ENCODE measurements at places on chromosomes 7 and 10.

DNA sequence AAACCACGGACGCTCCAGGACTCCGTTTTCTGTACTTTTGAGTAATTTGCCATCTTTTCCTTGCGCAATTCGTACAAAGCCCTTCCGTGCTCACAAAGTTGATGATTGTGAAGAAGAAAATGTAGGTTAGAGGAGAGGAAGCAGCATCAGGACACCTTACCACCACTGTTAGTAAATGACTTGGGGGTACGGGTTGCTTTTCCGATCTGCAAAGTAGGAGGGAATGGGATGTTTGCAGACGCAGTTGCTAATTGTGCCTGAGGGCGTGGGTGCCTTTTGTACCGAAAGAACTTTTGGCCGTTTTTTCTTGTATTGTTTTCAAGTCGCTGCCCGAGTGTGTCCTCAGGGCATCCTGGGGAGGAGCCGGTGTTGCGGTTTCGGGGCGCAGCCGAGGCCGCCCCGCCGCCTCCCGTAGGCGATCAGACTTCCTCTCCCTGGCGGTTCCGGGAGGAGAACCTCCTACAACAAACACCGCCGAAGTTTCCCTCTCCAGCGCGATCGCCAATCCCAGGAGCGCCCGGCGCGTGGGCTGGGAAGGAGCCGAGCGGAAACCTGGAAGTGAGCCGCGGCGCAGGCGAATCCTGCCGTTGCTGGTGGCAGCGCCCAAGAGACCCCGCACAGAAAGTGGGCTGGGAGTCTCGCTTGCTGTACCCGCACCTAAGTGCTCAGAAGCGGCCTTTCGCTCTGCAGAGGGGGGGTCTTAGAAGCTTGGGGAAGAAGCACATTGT lies 1.0 kb downstream of the PRR15 start:
- DNase-seq, result no peak

GRCh38 chr10:3467052-3467951 lies 294.7 kb upstream of the PITRM1 start:
- DNase-seq, result no peak

GRCh38 chr7:150993511-150993910 lies 2.7 kb downstream of the NOS3 start:
- no peak for DNase-seq

GRCh38 chr7:70017357-70017756 lies 419.1 kb downstream of the AUTS2 start:
- DNase-seq, result no peak

- no peak for DNase-seq
Observed at GRCh38 chr10:31011665-31012022, 20.0 kb downstream of the ZNF438 start.

DNA sequence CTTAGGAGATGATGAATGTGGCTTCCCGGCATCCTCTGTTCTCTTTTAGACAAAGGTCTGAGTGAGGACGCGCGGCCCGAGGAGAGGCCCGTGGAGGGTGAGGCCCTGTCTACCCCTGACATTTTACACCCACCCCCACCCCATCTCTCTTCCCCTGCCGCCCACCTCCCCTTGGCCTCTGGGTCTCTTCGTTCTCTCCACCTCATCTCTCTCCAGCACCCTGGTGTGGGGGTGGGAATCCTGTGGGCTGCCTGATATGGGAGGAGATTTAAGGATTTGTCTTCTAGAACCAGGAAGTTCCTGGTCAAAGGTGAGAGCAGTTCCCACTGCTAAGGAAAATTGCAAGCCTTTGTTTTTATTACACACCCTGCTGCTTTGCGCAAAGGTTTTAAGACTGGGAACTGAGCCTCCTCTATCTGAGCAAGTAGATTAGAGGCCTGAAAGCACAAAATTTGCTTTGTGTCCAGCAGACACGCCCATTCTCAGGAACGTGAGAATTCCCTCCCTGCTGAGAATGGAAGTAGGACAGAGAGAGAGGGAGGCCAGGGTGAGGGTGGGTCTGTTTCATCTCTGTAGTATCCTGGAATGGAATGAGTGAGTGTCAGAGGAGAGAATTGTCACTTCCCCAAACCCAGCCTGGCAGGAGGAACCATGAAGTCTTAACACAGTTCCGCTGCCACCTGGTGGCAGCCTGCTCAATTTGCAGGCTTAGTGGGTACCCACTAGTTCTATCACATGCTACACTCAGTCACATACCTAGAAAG lies 91.2 kb downstream of the GTF2IRD1 start:
- peak; percentile 19 for DNase-seq

GRCh38 chr10:44439239-44439957 lies 54.5 kb upstream of the CXCL12 start:
- no peak for DNase-seq

- DNase-seq, result no peak
Observed at GRCh38 chr7:46999866-47000265, 582.0 kb downstream of the TNS3 start.

GRCh38 chr7:156984174-156984891 lies 26.1 kb downstream of the MNX1 start:
- DNase-seq, result no peak

GRCh38 chr7:127478024-127478355 lies 85.5 kb upstream of the ZNF800 start:
- DNase-seq, result no peak

DNA sequence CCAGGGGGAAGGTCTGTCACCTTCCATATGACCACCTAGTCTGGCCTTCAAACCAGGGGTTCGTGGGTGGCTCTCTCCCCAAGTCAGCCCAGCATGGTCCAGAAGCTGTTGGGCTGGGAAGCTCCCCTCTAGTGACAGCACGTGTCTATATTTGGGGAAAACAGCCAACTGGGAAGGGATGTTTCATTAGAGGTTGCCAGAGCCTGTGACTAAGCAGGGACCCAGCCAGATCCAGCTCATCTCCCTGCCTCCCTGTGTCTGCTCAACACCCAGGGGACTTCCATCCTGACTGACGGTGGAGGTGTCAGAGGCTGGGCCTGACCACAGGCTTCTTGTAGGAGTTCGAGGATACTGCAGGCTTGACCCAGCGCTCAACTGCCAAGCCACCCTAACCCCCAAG lies 10.5 kb downstream of the STYXL1 start:
- no peak for DNase-seq

- DNase-seq, result no peak
Observed at GRCh38 chr10:3119796-3120459, 52.6 kb downstream of the PFKP start.

DNA sequence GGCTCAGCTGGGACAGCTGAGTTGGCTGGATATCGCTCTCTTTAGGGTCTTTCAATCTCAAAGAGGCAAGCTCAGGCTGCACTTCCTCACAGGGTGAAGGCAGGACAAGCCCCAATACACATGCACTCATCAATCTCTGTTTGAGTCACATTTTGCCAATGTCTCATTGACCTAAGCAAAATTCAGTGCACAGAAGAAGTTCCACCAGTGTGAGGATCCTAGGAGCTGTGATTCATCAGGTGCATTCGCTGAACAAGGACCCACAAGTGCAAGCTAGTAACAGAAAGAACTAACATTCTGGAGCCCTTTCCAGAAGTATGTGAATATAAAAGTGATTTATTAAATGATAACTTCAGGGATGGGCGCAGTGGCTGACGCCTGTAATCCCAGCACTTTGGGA lies 477.2 kb downstream of the GPAM start:
- DNase-seq, result no peak

GRCh38 chr7:7370076-7370475 lies 165.6 kb downstream of the COL28A1 start:
- no peak for DNase-seq

- no peak for DNase-seq
Observed at GRCh38 chr10:7561216-7561893, 105.4 kb downstream of the ITIH5 start.

DNA sequence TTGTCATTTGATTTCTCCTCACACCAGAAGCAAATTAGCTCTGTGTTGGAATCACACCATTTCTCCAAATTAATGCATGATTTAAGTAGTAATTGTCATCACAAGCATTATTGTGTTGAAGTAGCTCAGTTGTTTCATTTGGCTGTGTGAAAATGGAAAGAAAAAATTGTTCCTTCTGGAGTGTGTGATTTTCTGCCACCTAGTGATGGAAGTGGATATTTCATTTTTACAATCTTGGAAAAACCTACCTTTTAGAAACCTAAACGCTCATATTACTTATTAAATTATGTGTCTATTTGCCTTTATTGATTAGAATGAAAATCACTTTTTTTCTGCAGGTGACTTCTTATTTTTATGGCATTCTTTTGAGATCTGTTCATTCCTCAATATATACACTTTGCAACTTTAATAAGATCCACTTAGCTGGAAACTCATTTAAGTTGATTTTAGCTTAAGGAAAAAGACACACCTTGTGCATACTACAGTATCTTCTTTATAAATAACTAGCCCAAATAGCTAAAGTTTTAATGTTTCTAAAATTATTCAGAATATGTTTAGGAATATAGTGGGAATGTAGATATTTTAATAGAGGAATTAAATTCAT lies 50.0 kb downstream of the SRI start:
- no peak for DNase-seq

DNA sequence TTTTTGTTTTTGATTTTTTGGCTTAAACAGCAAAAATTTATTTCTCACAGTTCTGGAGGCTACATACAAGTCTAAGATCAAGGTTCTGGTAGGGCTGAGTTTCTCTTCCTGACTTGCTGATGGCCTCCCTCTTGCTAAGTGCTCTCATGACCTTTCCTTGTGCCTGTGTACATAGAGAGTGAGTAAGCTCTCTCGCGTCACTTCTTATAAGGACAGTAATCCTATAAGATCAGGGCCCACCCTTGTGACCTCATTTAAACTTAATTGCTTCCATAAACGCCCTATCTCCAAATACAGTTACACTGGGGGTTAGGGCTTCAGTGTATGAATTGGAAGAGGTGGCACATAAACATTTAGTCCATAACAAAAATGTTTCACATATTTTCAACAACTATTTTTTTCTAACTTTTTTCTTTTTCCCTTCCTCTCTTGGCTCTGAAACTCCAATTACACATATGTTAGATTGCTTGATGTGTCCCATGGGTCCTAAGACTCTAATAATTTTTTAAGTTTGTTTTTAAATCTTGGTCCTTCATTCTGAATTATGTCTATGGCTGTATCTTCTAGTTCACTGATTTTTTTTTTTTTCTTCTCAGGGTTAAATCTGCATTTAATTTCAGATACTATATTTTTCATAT lies 149.8 kb downstream of the HBP1 start:
- no peak for DNase-seq

GRCh38 chr10:62732841-62733653 lies 71.5 kb upstream of the ADO start:
- peak; percentile 73 for DNase-seq

All from stimulated activated CD4-positive, alpha-beta T cell treated with anti-CD3 and anti-CD28 coated beads, Interleukin-4, amount 100 ng/mL, for 24 hours (primary cell).